Psoas muscle (tissue), 8 donors: ENCODE measurements at places on chromosomes 3 and 15. TPM values are rescaled to one million over a fixed set of nuclear protein-coding genes. Genes with fewer than 3 reads are reported as not detected.
A peak's percentile ranks its signal among the peaks of the same experiment; 100 is the strongest.

Gene TMEM207
- not detected for polyA plus RNA-seq

Gene CDV3
- polyA plus RNA-seq, result 291 TPM

Gene CLK3
- 61.8 TPM for polyA plus RNA-seq

Gene GOLGA6L9
- 1.1 TPM for polyA plus RNA-seq

Gene NUP210
- 0.66 TPM for polyA plus RNA-seq

Gene NCKIPSD
- 7.0 TPM for polyA plus RNA-seq

DNA sequence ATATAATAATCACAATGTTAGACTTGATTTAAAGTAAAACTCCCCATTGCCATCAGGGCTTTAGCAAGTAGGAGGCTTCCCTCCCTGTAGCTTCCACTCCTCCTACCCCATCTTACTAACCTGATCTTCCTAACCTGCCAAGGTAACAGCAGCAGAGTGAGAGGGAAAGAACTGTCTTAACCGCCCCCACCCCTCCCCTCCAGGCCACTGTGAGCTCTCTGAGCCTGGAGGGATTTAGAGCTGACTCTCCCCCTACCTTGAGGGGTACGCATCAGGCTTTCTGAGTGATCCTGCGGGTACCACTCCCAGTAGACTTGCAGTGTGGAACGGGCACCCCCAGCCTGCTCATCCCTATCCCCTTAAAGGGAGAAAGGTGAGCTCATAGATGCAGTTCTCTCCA is 11.4 kb upstream of the PRSS50 start:
- DNase-seq, result no peak

DNA sequence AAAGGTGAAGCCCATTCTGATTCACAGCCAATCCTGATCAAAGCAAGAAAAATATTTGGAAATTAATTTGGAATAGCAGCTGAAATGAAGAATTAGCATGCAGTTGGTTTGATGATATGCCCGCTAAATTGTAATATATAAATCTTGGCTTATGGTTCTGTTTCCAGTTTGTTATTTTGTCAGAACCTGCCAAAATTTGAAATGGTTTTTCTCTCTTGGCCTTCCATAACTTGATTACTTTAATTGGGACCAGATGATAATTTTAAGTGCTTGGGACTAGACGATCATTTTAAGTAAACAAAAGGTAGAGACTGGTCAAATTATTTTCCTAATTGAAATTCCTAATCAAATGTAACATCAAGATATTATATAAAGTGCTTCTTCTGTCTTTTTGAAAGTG is 842.4 kb downstream of the TBL1XR1 start:
- no peak for DNase-seq

DNA sequence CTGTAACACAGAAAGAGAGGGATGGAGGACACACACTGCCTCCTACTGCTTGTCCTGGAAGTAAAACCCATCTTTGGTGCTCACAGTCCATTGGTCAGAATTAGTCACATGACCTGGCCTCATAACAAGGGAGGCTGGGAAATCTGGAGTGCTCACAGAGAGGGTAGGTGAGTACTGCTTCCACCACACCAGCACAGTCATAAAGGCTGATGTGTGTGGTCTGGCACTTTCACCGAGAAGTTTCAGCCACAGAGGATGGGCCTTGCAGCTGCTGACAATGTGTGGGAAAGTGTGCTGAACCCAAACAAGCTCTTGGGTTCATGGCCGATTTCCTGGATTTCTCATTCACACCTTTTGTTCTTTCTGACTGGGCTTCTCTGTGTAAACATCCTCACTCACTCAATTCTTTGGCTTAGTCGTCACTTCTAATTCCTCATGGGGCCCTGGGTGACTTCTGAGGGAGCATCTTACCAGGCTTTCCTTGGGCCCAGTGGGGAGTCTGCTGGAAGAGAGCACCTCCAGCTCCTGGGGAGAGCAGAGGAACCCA is 100.7 kb downstream of the ASB7 start:
- DNase-seq, result no peak

DNA sequence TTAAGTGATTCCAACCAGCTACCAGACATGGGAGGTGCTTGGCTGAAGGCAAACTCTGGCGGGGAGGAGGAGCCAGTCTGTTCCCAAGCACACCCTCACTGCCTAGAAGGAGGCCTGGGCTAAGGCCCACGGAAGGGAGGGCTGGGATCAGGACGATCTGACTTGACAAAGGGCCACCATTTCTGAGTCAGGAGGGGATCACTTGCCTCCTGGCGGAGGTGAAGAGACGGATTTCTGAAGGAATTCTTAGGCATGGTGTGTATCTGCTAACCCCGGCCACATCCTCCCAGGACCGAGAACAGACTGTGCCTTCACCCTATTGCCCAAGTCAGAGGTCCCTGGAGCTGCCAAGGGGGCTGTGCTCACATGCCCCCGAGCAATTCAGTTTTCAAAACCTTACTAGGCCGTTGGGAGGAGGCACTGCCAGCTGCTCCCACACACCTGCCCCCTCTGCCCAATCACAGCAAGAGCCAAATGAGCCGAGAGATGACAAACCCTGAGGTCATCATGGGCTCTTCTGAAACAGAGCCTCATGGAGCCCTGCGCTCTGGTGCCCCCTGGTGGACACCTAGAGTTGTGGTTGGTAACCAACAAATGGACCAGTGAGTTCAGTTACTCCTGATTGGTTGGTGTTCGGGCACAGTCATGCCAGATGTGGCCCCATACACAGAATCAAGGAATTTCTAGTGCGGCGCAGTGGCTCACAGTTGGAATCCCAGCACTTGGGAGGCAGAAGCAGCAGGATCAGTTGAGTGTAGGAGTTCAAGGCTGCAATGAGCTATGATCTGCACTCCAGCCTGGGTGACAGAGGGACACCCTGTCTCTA is 6.5 kb upstream of the TNK2 start:
- DNase-seq, result peak; percentile 97

DNA sequence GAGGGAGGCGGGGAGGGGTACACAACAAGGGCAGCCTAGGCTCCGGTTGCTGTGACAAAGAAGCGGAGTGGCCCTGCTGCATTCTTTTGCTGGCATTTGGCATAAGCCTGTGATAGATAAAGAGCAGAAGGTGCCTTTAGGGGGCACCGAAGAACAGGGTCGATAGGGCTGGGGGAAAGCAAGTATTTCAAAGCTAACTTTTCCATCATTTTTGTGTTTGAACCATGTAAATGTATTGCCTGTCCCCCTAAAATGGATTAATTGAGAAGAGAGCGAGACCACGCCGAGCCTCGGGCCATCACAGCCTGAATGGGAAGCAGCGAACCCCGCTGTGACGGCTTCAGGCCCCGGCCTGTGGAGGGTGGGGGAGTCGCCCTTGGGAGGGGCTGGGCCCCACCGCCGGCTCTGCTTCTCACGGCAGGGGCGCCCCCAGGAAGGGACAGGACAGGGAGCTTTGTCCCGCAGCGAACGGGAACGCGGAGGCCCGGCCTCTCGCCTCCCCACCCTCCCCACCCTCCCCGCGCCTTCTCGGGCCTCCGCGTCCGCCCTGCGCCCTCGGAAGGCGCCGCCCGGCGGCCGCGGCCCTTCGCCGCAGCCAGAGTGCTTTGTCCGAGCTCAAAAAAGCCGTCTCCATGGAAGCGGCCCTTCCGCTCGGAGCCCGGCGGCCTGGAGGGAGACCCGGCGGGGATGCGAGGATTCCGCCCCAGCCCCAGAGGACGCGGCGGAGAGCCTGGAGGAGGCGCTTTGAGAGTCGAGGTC is 32.4 kb upstream of the ALDH1L1 start:
- peak; percentile 77 for DNase-seq

DNA sequence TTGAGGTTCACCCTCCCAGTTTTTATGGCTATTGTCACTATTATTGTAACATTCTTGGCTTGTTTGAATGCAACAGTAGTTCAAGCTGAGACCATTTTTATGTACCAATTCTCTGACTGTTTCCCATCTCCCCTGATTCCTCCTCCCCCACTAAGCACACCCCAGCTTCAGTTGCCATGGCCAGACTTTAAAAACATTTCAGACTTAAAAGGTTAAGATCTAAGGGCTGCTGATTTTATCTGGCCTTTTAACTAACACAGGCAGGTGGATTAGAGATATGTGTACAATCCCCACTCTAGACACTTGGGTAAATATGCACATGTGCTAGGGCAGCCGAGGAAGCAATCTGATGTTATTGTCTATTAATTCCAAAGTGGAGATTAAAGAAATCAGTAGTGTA is 386.3 kb upstream of the NR2F2 start:
- no peak for DNase-seq

DNA sequence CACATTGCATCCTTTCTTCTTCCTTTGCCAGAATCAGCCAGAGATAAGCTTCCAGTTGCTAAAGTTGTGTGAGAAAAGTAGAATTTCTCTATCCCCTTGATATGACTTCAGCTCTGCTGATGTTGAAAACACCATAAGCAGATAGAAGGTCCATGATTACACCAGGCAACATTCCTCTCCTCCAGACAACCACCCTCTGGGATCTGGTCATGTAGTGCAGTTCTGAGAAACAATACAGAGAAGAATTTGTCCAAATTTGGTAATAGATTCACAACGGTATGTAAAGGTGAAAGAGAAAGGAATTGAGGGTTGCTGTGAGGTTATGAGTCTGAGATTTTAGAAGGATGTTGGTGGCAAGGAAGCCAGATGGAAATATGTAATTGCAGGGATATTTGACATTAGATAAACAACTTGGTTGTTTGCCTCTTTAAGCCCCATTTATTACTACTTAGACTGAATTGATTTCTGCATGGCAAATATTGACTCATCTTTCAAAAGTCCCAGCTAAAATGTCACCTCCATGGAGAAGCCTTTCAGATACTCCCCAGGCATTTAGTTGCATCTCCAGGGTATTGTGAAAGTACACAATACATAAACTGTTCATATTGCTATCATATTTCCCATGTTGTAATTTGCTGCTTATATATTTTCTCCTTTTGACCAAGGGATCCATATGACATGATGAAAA is 134.9 kb downstream of the GAP43 start:
- DNase-seq, result no peak

DNA sequence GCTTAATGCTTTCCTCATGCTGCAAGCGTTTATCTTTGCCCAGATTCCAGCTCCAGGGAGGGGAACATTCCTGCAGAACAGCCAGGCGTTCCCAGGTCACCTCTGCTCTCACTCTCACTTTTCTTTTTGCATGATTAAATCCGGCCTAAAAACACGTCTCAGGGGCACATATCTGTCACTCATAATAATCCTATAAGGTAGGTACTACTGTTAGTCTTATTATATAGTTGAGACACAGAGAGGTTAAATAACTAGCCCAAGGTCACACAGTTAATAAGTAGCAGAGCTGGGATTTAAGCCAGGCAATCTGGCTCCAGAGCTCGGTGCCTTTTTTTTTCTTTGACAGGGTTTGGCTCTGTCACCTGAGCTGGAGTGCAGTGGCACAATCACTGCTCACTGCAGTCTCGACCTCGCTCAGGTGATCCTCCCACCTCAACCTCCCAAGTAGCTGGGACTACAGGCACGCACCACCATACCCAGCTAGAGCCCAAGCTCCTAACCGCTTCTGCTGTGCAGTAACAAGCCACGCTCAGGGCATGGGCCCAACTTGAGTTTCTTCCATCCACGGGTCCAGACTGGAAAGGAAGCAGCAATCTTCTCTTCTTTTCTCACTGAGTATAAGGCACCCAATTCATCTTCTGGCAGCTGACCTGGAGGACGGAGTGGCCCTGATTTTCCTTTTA is 96.5 kb downstream of the LIPC start:
- no peak for DNase-seq

DNA sequence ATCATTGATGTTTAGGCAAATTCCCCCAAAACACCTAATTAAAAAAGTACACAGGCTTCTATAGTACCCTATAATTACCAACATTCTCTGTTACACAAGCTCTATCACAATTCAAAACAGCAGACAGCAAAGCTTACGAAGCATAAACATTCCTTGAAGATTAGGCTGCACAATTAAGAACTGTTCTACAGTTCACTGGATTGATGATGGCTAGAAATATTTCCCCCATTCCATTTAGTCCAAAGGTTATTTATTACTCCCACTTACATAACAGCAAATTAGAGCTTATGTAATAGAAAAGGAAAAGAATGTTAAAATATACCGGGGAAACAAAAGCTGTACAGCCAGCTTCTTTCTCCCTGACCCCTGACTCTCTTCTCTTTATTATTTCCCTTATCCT is 49.3 kb downstream of the UACA start:
- DNase-seq, result no peak

- no peak for DNase-seq
These were observed 9.4 kb downstream of the TP53BP1 start for GRCh38 chr15:43483297-43484128.
